HEK293T (cell line): ENCODE measurements at places on chromosomes 1 and 21.

DNA sequence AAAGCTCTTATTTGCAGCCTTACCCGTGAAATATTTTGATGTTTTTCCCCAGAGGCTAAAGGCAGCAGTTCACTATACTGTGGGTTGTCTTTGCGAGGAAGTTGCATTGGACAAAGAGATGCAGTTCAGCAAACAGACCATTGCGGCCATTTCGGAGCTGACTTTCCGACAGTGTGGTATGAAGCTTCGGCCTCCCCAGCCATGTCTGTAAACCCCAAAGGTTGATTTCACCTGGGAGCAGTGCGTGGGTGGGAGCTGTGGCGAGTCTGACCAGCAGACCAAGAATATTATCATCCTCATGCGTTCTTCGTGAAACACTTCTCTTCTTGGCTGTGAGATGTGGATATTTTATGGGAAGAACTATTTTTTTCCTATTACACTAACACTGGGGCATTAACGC lies 3.6 kb downstream of the CENPS start:
- no peak for DNase-seq

DNA sequence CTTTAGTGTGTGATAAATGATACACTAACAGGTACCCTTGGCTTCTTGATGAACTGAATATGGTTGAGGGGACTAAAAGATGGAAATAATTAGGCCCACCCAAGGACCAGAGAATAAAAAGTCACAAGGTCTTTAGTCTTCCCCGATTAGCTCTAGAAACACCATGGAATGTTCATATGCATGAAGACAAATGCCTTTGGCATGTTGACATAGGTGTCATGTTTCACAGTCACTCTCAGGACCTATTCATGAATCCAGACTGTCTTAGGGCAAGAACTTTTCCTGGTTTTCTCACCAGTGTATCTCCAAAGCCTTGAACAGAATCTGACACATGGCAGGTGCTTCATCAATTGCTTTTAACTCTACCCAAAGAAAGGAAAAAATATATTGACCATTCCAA lies 412.8 kb downstream of the AJAP1 start:
- DNase-seq: no peak

- no peak for DNase-seq
These were observed 119.4 kb upstream of the F3 start for GRCh38 chr1:94660994-94661393.

GRCh38 chr1:178004926-178005391 lies 35.1 kb upstream of the SEC16B start:
- no peak for DNase-seq

GRCh38 chr21:44502171-44502958 lies 37.6 kb downstream of the KRTAP10-1 start:
- no peak for DNase-seq

- no peak for DNase-seq
These were observed 18.0 kb downstream of the RHBDL2 start for GRCh38 chr1:38923607-38924006.

- DNase-seq: no peak
These were observed 14.0 kb downstream of the SLC37A1 start for GRCh38 chr21:42527489-42528158.
